ENCODE measurements at places on chromosomes 2 and 18. TPM values are rescaled to one million over a fixed set of nuclear protein-coding genes. Genes with fewer than 3 reads are reported as not detected.

GRCh38 chr2:2901384-2902345 lies 476.0 kb downstream of the EIPR1 start:
- DNase-seq: no peak

Gene ICOS
- not detected for total RNA-seq

Gene SH2D6
- total RNA-seq: not detected

DNA sequence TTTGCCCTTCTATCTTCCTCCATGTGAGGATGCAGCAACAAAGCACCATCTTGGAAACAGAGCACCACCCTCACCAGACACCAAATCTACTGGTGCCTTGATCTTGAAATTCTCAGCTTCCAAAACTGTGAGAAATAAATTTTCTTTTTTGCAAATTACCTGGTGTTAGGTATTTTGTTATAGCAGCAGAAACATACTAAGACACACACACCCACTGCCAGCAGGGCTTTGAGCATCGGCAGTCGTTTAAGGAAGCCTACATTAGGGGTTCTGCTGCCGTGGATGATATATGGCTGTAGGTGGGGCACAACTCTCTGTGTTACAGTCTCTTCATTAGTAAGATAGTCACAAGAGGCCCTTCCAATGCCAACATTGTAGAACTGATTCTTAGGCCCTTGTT lies 20.7 kb upstream of the MFSD6 start:
- DNase-seq: no peak

Gene ANKRD12
- 11.2 TPM for total RNA-seq

GRCh38 chr2:161116509-161116908 lies 43.7 kb upstream of the TANK start:
- DNase-seq: no peak

DNA sequence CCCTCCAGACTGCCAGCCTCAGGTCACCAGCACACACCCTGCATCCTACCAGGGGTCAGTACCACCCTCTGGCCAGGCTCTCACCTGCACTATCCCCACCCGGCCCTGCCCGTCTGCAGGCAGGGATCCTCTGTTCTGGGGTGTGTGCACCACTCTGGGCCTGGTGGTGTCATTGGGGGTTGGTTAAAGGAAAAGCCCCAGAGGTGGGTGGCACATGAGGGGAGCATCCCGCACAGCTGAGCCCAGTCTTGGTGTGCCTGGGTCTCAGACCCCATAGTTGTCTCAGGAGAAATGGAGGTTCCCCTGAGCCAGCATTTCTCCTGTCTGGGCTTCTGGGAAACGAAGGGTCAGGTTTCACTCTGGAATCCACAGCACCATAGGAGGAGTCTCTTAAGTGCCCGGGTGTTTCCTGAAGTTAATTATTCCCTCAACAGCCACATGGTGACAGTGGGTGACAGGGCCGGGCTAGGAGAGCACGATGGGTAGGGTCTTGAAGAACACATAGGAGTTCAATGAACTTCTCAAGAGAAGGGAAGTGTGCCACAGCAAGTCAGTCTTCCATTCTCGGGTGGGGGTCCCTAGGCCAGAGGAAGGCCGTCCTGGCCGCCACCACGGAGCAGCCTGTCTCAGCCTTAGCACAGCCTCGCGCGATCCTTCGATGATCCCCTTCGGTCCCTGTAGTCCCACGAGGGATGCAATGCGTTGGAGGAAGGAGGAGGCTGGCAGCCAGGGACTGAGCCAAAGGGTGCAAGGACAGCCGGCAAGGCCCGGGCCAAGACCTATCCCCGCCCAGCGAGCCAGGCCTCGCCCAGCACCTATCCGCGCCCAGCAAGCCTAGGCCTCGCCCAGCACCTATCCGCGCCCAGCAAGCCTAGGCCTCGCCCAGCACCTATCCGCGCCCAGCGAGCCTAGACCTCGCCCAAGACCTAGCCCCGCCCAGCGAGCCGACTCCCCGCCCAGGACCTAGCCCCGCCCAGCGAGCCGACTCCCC lies 1.1 kb upstream of the FARP2 start:
- peak; percentile 56 for DNase-seq

- no peak for DNase-seq
These were observed 19.4 kb downstream of the CREB1 start for GRCh38 chr2:207549145-207549544.

DNA sequence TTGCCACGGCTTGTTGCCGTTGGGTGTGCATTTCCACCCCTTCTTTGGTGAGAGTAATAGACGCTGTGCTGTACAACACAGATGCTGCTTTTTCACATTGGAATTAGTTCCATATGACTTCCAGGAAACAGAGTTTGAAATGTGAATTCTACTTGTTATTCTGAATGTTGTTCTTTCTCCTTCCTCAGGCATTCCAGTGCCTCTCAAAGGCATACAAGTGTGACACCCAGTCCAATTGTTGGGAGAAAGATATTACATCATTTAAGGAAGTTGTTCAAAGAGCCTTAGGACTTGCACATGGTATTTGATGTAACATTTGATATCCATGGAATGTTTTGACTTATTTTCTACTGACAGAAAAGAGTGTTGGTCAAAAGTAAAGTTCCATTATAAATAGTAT lies 134.4 kb upstream of the LTBP1 start:
- no peak for DNase-seq

Gene CYBRD1
- 8.8 TPM for total RNA-seq

Gene PDE11A
- 0.21 TPM for total RNA-seq
